Aorta (tissue), 5 donors: ENCODE measurements at places on chromosomes 16 and 17. TPM values are rescaled to one million over a fixed set of nuclear protein-coding genes. Genes with fewer than 3 reads are reported as not detected.
A peak's percentile ranks its signal among the peaks of the same experiment; 100 is the strongest.

Gene TBC1D3K
- polyA plus RNA-seq, result not detected

Gene TERB1
- polyA plus RNA-seq, result not detected

Gene MRC2
- 15.3 TPM for polyA plus RNA-seq

Gene RNF167
- polyA plus RNA-seq, result 89.3 TPM

Gene MYH8
- not detected for polyA plus RNA-seq

Gene TBC1D3I
- 2.6 TPM for polyA plus RNA-seq

Gene OR4D1
- polyA plus RNA-seq, result not detected

Gene LYZL6
- not detected for polyA plus RNA-seq

Gene PPP1R27
- polyA plus RNA-seq, result 0.41 TPM

DNA sequence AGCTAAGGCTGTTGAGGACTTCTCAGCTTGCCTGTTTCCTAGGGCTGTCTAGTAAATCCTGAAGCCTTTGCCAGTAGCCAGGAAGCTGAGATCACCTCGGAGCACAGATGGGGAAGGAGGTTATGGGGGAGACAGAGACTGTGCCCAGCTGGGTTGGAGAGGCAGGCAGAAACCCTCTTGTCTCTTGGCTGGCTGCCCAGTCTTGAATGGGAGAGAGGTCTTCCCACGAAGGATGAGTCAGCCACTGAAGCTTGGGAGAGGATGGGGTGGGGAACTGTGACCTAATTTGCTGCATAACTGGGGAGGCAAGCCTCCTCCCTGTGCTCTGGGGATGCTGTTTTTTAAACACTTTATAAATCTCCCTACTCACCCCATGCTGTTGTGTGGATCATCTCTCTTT, 69.8 kb downstream of the SHISA9 start:
- no peak for DNase-seq

- no peak for DNase-seq
These were observed 855 bp downstream of the TUFM start for GRCh38 chr16:28845293-28845692.

GRCh38 chr16:86216591-86216990, 293.7 kb upstream of the FOXF1 start:
- no peak for DNase-seq

GRCh38 chr17:45131616-45132319, 547 bp downstream of the PLCD3 start:
- DNase-seq, result peak; percentile 90

- peak; percentile 59 for DNase-seq
These were observed 15.4 kb downstream of the PLLP start for GRCh38 chr16:57268804-57269800.

DNA sequence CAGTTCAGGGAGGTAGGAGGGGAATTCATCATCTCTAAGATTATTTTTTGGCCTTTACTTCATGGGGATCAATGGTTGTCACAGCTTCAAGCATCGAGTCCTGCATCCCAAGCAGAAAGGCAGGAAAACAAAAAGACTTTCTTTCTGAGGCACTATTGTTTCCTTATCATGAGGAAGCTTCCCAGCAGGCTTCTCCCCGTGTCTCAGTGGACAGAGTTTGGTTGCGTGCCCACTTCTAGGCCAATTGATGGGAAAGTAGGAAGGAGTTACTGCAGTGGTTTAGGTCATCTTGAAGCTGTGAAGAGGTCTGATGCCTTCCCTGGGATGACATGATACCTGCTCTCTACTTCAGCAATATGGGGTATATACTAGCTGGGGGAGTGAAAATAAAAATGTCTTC, 175.3 kb upstream of the CDH13 start:
- no peak for DNase-seq

DNA sequence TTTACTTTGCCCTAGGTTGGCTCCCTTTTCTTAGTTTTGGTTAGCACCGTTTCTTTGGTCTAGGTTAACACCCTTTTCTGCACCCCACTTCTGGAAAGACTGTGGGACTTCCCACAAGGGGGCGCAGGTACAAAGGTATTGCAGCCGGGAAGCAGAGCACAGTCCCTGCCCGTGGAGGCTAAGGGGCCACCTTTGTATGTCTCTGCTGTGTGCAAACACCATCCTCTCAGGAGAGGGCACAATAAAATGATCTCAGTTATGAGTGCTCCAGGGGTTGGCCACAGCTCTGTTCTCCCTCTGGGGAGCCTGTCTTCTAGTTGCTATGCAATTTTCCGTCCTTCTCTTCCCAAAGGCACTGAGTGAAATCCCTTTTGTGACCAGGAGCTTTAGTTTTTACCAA, 28.4 kb upstream of the TMC5 start:
- no peak for DNase-seq

- DNase-seq, result no peak
These were observed 797 bp downstream of the GRB7 start for GRCh38 chr17:39738568-39738901.

DNA sequence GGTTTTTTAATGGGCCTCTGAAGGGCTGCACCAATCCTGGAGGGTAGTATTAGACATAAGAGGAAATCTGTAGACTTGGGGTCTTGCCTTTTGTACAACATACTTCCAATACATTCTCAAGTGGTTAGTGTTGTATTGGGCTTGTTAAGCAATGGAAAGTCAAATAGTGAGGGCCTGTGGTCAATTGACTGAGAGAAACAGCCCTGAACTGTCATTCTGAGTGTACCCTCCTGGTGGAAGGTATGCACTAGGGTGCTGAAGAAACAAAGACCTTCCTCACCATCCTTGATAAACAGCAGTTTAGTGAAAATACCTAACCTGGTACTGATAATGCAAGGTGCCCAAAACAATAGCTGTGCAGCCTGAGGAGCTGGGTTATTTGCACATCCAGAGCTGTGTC, 22.2 kb downstream of the OR2C1 start:
- no peak for DNase-seq

GRCh38 chr17:29825604-29826003, 104.4 kb downstream of the SSH2 start:
- DNase-seq, result no peak

DNA sequence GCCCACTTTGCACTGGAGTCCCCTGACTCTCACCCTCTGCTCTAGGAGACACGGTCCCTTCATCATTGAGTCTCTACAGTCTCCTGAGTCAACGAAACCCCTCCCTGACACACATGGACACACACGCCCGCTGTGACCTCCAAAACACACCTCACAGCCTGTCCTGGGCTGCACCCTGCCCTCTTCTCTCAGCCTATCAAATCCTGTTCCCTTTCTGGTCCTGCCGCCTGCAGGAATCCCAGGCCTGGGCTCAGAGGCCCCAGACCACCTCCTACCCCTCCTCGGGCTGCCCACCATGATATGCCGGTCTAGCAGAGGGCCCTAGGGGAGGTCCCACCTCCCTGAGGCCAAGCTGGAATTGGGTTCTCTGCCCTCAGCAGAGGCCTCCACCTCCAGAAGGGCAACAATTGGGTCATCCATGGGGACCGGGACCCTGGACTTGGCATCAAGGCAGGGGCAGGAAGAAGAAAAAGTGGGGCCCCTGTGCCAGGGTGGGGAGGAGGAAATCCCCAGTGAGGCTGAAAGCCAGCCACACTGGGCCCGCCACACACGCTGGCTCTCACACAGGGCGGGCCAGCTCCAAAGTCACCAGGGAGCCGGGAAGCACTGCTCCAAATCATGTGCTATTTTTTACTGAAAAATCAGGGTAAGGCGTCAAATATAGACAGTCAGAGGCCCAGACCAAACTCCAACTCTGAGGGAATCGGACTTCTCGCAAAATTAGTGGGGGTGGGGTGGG, 3.4 kb downstream of the PPP1R9B start:
- peak; percentile 72 for DNase-seq

DNA sequence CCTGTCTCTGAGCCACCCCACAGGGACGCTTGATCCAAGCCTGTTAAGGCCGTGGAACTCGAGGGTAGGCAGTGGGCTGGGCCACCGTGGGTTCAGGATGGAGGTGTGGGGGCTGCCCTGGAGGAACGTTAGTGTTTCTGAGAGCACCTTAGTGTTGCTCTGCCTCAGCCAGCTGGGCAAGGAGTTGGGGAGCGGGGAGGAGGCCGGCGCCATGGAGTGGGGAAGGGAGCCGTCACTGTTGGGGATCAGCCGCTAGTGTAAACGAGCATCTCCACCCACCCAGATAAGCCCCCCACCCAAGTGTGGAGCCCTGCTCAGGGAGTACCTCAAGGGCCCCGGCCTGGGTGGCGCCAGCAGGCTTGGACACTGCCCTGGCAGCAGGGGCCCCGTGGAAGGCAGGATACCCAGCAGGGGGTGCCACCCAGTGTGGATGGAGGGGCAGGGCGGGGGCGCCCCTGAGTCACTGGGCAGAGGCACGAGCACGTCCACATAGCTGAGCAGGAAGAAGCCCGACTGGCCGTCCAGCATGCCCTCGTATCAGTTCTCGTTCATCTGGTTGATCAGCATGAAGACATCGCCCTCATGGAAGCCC, 98.6 kb downstream of the KPNA2 start:
- DNase-seq, result peak; percentile 70

GRCh38 chr16:66289986-66290385, 76.5 kb upstream of the CDH5 start:
- no peak for DNase-seq

GRCh38 chr17:2705888-2706795, 5.4 kb downstream of the CLUH start:
- DNase-seq, result peak; percentile 39

DNA sequence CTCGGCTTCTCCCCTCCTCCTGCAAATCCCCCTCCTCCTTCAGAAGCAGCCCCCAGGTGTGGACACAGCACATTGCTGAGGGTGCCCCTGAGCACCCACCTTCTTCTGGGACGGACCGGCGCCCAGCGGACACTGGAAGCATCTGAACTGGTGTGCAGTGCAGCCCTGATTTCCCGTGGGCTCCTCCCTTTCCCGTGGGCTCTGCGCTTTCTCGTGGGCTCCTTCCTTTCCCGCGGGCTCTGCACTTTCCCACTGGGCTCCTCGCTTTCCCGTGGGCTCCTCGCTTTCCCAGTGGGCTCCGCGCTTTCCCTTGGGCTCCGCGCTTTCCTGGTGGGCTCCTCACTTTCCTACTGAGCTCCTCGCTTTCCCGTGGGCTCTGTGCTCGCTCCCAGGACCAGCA, 32.6 kb upstream of the ACSF3 start:
- DNase-seq, result no peak

DNA sequence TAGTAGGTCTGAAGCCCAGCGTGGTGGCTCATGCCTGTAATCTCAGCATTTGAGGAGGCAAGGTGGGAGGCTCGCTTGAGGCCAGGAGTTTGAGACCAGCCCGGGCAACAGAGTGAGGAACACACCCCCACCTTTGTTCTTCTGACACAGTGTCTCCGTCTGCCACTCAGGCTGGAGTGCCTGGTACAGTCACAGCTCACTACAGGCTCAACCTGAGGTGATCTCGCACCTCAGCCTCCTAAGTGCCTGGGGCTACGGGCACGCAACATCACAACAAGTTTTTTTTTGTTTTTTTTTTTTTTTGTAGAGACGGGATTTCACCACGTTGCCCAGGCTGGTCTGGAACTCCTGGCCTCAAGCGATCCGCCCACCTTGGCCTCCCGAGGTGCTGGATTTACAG, 6.7 kb upstream of the TLCD3A start:
- no peak for DNase-seq

GRCh38 chr16:79054211-79054984, 546.1 kb downstream of the MAF start:
- no peak for DNase-seq

DNA sequence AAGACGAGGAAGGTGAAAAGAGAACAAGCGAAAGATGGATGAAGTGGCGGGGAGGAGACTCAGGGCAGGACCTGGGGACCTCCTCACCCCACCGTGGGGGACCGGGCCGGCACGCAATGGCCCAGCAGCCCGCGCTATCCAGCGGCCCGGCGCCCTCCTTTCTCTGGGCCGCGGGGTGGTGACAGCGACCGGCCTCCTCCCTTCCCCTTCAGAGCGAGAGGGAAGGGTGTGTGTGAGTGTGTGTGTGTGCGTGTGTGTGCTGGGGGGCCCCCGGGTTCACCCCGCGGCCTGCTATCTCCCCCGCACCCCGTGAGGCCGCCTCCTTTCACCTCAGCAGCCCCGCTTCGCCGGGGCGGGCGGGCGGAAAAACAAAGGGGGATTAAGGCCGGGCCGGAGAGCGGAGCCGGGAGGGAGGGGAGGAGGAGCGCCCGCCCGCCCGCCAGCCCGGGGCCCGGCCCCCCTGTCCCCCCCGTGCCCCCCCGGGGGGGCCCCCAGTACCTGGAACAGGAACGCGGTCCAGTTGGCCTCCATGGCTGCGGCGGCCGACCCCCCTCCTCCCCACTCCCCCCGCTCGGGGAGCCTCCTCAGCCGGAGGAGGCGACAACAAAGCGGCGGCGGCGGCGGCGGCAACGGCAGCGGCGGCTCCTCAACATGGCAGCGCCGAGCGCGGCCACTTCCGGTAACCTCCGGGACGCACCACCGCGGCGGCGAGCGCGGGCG, at the start of gene VEZF1:
Gene VEZF1 (minus strand): TSS at position 674 of the 720 bp plus-strand sequence. CDS start 143 bp downstream, at position 531.
- DNase-seq, result peak; percentile 94

GRCh38 chr17:3935140-3935542, 18.9 kb upstream of the P2RX1 start:
- no peak for DNase-seq

DNA sequence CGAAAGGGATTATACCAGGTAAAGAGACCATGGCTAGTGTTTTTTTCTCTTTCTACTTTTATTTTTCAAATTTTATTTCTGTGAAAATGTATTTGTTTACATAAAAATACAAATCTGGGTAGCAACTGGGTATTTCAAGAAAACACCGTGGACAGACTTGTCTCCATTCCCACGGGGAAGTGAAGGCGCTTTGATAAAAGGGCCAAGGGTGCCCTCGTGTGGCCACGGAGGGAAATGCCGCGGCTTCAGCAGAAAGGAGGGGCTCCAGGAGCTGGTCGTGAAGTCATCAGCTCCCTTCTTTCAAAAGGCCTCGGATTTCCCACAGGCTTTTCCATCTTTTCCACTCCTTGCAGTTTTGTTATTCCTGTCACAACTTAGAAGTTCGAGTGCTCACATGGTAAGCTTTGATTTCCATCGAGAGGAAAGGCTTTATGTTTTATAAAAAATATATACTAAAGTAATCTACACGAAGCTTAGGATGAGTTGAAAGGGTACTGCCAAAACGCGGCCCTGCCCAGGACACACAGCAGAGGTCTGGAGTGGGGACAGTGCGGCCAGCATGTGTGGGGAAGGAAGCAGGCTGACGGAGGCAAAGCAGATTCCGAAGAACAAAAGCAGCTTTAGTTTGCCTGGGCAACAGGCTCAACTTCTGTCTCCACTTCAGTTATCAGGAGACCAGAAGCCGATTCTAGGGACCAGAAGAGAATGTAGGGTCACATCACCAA, 15.3 kb upstream of the MNT start:
- peak; percentile 97 for DNase-seq

DNA sequence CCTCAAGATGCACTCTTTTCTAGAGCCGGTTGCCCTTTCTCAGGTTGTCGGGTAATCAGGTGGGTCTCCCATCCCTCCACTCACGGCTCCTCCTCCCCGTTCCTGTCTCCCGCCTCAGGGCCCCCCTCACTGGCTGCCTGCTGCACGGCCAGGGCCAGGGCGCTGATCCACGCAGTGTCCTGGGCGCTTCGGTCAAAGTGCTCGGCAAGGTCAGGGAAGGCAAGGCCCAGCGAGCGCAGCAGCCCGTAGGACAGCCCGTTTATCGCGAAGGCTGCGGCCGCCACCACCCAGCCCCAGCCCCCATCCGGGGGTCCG, 753 bp downstream of the SLC16A11 start:
- no peak for DNase-seq

DNA sequence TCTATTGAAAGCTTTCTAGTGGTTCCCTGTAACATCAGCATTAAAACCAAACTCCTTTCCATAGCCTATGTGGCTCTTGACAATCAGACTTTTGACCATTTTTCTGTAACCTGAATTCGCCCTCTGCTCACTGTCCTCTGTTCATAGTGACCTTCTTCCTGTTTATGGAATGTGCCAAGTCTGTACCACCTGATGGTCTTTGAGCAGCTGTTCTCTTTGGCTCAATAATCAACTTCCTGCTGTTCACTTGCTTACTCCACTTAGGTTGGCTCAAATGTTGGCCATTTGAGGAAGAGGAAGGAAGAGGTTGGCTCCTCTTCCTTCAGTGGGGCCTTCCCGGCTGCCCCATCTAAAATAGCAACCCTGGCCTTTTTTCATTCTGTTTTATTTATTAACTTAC, 251.5 kb downstream of the CA10 start:
- DNase-seq, result no peak
